ENCODE measurements at places on chromosomes 5 and 9.

DNA sequence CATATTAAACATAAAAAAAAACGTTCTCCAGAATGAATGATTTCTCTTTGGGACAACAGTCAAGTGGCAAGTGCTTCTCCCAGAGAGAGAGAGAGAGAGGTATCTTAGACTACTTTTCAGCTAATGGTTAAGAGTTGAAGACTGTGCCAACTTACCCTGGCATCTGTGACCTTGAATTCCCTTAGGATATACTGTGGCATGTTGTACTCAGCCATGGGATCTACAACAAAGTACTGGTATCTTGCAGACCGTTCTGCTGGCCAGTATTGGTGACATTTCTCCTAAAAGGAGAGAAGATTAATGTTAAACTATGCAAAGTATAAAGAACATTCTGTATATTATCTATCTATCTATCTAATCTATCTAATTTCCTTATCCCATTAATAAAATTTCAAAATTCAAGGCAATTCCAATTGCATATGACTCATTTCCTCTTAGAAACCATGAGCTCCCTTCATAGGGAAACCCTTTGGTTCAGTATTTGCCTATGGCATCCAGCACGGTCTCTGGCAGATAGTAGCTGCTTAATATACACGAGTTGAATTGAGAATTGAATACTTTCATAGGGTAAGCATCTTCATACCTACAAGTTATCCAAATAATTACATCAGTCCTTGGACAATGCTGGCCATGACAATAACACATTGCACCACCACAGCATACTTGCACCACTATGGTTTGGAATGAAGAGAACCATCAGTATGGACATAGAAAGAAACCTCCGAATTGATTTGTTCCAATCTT, 539.4 kb upstream of the DMAC1 start:
- DNase-seq = no peak

GRCh38 chr5:68953875-68954617, 139.8 kb upstream of the SLC30A5 start:
- DNase-seq = no peak

DNA sequence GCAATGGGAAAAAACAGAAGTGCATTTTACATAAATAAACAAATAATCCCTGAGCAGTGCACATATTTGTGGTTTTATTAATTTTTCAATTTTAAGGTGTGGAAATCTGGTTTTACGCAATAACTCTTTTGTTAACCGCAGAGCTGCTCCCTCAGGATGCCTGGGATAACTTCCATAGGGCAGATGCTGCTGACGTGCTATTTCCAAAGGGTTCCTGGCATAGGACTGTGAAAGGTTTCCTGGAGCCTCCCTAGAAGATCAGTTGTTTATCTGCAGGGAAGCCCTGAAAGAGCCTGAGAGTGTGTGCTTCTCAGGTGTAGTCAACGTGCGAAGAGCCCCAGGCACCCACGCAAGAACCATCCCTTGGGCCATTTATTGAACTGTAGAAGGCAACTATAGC, 443.5 kb downstream of the PLK2 start:
- DNase-seq = no peak

DNA sequence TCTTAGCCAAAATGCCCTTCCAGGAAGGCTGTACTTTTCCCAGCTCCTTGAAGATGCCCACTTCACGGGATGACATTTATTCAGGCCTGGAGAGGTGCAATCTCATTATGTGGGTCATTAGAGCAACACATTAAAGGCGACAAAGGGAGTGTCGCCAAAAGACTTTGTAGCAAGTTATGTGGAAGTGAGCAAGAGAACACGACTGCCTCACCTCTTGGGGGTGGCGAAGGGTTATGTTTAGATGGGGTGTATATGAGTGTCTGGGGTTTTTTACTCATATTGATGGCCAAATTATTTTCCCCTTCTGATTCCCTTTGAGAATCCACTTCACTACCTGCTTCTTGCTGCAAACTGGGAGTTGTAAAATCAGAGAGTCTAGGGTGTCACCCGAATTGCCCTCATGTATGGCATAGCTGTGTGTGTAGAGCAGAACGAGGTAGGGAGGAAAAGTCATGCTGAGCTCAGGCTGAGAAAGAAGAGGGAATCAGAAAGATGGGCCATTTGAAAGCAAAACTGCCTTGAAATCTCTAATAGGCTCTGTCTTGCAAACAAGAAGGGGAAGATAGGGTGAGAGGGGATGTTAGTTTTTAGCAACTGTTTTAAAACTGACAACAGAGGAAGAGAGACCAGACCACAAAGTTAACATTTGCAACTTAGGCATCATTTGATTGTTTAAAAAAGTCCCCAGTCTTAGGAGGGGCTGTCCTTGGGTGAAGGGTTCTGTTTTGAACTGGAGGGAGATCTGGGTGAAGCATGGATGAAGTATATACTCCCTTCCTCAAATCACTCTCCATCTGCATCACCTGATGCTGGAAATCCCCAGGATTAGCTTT, 97.1 kb upstream of the IL12B start:
- DNase-seq = no peak

GRCh38 chr9:91913096-91913495, 36.9 kb downstream of the ROR2 start:
- no peak for DNase-seq

- DNase-seq = no peak
Observed at GRCh38 chr9:84921175-84921574, 251.6 kb downstream of the NTRK2 start.

DNA sequence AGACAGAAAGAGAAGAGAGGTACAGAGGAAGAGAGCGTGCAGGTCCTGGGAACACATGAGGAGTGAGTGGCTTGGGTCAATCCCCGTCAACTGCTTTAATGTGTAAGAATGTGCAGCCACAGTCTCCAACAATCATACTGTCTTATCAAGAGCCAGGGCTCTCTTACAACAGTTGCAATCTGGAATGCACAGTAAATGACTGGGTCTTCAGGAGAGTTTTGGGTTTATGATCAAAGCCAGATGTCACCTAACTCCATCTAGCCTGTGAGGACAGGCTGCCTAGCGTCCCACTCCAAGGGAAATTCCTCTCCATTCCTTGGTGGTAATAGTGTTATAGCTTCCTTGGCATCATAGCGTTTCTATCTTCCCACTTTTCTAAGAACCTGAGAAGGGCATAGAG, 75.0 kb upstream of the TRIO start:
- DNase-seq = no peak

DNA sequence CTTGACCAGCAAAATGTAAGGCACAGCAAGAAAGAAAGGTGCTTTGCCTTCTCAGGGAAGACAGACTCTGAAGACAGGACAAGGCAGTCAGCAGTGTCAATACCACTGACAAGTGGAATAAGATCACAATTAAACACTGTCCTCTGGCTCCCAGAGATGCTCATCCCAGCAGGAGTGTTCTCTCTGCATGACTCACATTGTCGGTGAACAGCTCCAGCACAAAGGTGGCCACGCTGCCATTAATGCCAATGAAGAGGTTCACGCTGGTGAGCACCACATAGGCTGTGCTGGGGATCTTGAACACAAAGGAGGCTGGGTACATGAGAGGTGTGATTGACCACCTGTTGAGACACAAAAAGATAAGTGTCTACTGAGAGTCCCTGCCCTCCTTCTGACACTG, 31.9 kb downstream of the NIPSNAP3B start:
- DNase-seq = no peak

DNA sequence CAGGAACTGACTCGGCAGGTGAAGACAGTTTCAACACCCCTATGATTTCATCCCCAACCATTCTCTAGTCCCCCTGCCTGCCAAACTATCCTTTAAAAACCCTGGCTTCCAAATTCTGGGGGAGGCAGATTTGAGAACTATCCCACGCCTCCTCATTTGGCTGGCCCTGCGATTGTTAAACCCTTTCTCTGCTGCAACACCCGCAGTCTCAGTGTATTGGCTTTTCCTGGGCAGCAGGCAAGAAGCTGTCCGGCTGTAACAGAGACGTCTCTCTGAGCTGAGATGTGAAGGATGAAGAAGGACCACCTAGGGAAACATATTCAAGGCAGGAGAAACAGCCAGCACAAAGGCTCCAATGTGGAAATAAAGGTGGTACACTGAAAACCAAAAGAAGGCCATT, 6.6 kb downstream of the ST6GALNAC6 start:
- no peak for DNase-seq

- DNase-seq = no peak
Observed at GRCh38 chr9:37575001-37575400, 1.2 kb downstream of the FBXO10 start.

DNA sequence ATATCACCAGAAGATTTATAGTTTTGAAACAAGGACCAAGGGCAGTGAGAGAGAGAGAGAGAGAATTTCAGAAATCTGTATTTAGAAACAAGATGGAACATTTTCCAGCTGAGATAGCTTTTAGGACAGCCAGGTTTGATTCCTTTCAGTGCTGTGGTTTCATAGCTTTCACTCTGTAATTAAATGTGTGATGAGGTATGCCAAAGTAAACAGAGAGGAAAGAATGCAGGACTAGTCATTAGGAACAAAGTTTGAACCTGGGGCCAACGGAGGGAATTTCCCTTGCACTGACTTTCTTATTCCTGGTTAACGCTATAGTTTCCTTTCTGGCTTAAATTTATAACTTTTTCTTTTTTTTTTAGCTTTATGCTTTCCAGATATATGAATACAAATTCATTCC, 10.0 kb upstream of the CCL28 start:
- no peak for DNase-seq

GRCh38 chr9:136808075-136808805, 492 bp downstream of the RABL6 start:
- peak; percentile 60 for DNase-seq

GRCh38 chr9:81146684-81147337, 542.5 kb downstream of the TLE1 start:
- DNase-seq = no peak

GRCh38 chr9:123807251-123807650, 122.7 kb downstream of the DENND1A start:
- no peak for DNase-seq

- no peak for DNase-seq
Observed at GRCh38 chr5:138875946-138876345, 811 bp upstream of the LRRTM2 start.

GRCh38 chr9:68933434-68934328, 80.2 kb downstream of the PRKACG start:
- DNase-seq = no peak

- DNase-seq = no peak
Observed at GRCh38 chr5:148833122-148833521, 6.7 kb downstream of the ADRB2 start.

- DNase-seq = no peak
Observed at GRCh38 chr9:130452835-130453234, 8.1 kb downstream of the ASS1 start.

DNA sequence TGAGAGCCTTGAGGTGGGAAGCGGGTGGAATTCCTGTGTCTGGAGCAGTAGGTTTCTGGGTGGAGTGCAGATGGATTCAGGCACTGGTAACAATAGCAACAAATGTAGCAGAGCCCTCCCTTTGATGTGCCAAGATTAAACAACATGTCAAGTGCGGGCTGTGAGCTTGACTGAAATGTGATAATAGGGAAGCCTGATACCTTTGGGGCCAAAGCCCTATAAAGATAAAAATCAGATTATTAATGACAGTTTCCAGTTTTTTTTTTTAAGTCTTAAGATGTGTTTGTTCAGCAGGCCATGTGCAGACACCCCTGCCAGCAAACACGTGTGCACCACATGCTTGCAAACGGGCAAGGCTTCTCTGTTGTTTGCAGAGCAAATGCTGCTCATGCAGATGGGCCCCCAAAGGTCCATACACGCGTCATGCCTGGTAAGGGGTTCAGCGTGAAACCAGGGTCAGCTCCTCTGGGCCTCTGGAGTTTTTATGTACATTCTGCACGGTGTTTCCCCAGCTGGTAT, 193.2 kb downstream of the GADD45G start:
- no peak for DNase-seq

DNA sequence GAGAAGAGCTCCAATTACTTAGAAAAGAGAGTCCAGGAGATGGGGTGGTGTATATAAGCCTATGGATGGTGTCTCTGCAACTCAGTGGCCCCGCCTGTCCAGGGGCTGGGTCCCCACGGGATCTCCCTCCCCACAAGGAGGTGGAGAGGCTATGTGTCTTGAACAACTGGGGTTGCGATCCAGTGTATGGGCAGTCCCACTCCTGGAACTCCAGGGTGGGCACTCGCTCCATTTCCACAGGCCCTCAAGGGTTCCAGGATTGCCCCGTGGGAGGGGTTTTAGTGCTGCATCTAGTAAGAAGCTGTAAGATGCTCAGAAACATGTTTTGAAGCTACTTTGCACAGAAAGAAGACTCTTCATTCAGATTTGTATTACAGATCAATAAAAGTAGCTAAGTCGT, 558 bp upstream of the SMAD5 start:
- DNase-seq = no peak

DNA sequence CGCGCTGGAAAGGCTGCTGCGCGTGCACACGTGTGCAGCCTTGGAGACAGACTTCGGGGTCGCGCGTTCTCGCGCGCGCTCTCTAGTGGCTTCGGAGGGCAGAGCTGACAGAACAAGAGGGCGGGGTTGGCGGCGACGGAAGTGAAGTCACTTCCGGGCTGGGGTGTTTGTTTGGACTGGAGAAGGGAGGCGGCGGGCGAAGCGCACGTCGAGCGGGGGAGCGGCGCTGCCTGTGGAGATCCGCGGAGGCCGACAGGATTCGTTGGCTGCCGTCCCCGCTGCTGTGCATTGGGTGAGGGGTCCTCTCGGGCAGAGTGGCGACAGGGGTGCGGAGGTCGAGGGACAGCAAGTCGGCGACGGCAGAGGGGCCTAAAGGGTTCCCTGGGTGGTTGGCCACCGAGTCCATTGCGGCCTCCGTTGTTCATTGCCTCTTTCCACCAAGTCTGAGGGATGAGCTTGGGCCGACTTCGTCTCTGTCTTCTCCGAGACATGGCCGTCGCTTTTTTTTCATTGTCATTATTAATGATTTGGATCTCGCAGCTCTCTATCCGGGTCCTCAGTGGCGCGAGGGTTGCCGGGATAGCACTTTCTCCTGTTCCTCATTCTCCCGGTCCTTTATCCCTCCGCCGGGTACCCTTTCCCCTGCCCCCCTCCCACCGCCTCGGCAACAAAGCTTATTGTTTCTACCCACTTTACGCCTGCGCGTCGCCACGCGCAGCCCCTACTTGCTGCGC, at the start of gene PAIP2:
PAIP2 (plus strand) TSS at position 166 of the 734 bp plus-strand sequence. CDS start 21,931 bp downstream, outside the sequence.
- peak; percentile 98 for DNase-seq

DNA sequence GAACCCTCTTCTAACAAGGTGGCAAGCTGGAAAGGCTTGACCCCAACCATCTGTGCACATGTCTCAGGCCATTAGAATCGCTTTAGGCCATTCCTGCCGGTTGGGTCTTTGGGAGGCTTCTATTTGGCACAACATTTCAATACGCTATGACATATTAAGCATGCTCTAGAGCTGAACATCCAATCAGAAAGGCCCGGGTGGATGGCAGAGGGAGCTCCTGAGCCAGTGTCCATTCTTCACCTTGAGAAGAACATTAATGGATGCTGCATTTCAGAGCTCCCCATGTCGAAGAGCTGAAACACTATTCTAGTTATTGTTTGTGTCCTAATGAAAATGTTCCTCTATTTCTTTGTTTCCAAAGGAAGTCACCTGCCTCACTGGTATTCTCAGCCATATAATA, 12.8 kb downstream of the SPATA9 start:
- DNase-seq = no peak

- DNase-seq = no peak
Observed at GRCh38 chr9:129853614-129854013, 18.4 kb downstream of the USP20 start.

GRCh38 chr9:84609779-84610178, 59.8 kb upstream of the NTRK2 start:
- DNase-seq = no peak
